Stimulated activated CD4-positive, alpha-beta T cell treated with anti-CD3 and anti-CD28 coated beads, Interleukin-15, amount 100 ng/mL, for 1 hour (primary cell): ENCODE measurements at places on chromosomes 2 and 18.

DNA sequence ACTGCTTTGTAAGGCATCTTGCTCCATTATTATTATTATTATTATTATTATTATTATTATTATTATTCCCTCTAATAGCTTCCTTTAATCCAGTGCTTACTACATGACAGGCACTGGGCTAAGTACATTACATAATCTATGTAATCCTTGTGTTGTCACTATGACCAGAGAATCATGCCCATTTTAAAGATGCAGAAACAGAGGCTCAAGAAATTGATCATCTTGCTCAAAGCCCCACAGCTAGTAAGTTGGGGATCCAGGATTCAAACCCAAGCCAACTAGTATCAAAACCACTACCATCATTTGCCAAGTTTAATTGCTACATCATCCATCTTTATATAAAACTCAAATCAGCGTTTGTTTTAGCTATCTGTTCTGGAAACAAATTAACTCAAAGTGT lies 594 bp upstream of the NGEF start:
- no peak for DNase-seq

- DNase-seq = no peak
Observed at GRCh38 chr18:13539843-13540476, 186.4 kb downstream of the FAM210A start.

DNA sequence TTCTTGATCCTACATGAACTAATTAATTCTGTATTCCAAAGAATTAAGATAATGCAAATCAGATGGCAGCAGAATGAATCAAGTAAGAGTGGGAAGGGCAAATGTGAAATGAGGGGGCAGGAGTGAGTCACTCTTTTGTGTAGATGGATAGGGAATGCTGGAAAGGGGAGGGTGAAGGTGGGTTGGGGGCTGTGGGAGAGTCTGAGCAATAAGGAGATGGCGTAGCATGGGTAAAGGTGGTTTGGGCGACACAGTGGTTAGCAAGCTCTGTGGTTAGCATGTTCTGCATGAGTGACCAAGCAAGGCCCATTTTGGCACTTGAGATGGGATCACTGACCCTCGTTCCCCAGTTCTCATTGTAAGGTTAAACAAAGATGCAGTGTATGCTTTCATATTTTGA lies 20.4 kb downstream of the GPD2 start:
- DNase-seq = no peak

- no peak for DNase-seq
Observed at GRCh38 chr18:8034674-8035073, 467.6 kb downstream of the PTPRM start.

- no peak for DNase-seq
Observed at GRCh38 chr2:109720380-109721106, 73.6 kb upstream of the RGPD5 start.

DNA sequence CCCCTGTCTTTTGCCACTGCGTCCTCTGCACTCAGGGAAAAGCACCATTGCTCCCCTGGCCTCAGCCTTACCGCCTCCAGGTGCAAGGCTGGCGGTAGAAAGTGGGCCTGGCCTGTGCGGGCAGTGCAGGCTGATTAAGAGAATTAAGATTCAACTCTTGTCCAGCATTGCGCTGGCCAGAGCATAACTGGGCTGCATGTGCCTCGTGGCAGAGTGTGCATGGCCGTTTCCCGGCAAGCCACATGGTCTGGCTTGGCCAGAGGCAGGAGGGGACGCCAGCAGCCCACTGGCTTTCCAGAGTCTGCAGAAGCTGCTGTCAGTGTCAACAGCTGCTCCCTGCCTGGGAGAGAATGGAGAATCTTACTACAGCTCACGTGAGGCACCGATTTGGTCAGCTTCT lies 12.3 kb downstream of the NTSR2 start:
- DNase-seq = no peak

- DNase-seq = no peak
Observed at GRCh38 chr18:23137097-23137635, 1.9 kb downstream of the CABLES1 start.

- DNase-seq = no peak
Observed at GRCh38 chr2:197777823-197778407, 7.2 kb downstream of the BOLL start.

GRCh38 chr18:46054956-46055837 lies 16.9 kb downstream of the PSTPIP2 start:
- no peak for DNase-seq
